GM10248 (cell line): ENCODE measurements at places on chromosomes 7 and 10.
A peak's percentile ranks its signal among the peaks of the same experiment; 100 is the strongest.

- DNase-seq = no peak
Observed at GRCh38 chr7:151076863-151077704, 3.5 kb downstream of the FASTK start.

DNA sequence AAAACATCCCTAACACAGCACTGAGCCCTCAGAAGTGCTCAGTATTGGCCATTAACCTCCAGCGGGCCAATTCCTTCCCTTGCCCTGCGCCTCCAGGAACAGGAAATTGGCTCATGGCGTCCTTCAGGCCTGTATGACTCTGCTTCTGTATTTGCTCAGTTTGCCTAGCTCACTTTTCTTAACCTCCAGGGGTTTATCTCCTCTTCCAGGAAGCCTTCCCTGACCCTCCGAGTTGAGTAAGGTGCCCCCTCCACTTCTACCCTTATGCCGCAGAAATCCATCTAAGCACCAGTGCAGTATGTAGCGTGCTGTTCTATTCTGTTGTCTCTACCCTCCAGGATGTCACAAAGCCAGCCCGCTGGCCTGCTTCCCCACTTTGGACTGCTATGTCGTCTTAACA lies 1.1 kb upstream of the SFXN4 start:
- DNase-seq = no peak

DNA sequence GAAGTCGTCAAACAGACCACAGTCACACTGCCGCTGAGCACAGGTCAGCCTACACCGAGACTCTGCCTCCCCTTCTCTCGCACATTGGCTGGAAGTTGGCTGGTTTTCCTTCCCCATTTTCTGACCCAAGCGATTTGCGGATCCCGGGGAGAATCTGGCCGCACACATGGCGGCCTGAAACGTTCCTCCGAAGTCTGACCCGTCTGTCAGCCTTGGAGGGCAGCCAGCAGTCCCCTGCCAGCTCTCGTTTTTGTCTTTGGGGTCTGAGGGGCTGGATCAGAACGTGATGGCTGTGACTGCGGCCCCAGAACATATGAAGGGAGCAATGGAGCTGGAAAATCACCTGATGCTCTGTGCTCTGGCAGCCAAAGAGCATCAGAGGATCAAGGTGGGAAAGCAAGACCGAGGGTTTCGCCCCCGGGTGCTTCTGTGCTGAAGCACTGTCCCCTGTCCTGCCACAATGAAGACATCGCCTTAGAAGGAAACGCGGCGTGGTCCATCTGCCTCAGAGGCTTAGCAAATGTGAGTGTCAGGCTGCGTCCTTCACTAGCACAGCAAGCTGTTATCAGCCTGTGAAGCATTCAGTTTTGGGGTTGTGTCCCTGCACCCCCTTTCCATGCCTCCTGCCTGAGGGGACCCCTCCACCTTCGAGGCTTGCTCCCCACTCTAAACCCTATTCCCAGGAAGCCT lies 119.3 kb upstream of the SHH start:
- DNase-seq = no peak

DNA sequence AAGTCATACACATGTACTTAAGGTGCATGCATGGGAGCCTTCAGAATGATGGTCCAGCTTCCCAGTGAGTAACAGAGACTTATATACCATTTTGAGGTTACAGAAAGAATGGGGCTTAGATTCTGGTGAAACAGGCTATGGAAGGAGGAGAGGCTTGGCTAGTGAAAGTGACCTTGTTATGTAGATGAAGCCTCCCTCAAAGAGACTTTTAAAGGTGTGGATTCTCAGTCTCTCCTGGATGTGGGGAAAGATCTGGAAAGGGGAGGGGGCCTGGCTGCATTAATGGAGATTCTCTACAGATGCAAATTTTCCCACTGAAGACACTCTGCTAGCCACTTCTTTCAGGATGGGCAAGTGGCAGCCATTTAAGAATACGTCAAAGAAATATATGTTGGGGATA lies 5.5 kb downstream of the RASSF4 start:
- DNase-seq = no peak

DNA sequence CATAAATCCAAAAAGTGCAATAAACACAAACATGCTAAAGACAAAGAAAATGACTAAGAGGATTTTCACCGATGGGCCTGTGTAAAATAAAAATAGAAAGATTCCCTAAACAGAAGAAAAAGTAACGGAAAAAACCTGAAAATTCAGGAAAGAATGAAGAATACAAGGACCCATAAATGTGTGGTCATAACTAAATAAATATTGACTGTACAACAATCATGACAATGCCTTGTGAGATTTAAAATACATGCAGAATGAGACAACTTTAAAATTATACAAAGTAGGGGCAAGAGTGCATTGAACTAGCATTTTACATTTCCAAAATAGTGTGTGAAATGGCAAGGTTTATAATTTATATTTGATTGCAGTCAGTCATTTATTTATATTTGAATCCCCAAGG lies 409.1 kb upstream of the ANKRD30A start:
- DNase-seq = no peak

DNA sequence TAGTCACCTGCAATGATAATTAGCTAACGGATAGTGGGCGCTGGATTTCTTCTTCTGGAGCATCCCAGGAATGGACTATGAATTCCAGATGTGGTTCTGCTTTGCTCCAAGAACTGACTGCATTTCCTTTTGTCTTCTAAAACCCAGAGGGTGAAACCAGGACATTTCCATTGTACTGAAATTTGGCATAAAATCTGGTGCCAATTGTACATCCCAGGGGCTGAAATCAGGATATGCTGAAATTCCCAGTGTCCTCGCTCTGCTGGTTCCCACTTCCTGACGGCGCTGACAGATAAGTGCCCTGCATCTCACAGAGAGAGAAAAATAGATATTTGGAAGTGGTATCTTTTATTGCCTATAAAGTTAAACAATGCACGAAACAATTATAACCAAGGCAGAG lies 31.9 kb downstream of the RBM20 start:
- no peak for DNase-seq

DNA sequence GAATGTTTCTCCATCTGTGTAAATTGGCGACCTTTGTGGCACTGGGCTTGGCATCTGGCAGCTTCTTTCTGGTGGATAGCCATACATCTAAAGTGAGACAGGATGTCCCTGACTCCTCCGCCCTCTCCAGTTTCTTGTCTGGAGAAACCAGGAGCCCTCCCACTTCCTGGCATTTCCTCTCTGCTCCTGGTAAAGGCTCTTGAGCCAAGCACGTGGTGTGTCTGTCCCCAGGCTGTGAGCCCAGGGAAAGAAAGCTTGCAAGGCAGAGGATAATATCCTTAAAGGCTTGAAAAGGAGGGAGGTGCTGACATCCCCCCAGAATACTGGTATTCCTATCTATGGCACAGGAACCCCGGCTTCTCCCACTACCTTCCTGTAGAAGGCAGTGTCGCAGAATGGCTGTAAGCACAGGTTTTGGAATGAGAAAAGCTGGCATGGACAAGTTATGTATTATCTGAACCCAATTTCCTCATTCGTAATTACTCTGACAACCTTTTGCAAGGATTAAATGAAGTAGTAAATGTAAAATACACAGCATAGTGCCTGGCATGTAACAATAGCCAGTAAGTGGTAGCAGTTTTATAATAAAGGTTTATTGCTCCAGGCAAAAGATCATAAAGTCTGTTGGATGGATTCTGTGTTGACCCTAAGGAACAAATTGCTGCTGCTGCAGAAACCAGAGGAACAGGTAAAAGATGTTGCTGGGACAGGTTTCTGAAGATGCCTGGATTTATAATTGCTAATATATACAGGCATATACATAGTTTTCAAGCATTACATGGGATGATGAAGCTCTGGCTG lies 11.8 kb upstream of the ACSL5 start:
- DNase-seq = no peak

- no peak for DNase-seq
Observed at GRCh38 chr7:136326045-136326609, 349.0 kb upstream of the MTPN start.

DNA sequence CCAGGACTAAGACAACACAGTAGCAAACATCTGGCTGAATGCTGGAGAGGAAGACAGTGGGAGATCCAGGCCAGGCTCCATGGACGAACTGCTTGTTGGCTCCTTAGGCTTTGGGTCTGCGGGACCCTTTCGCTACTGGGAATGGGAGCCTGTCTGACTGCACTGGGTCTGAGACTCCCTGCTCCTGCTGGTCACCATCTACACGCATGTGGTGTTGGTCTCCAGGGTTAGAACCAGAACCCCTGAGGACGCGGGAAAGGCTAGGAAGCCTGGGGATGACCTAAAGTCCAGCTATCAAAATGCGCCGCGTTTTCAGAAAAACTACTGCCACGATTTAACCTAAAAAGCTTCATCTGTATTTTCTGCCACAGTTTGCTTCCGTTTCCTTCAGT lies 817 bp upstream of the DNAJB6 start:
- no peak for DNase-seq

- no peak for DNase-seq
Observed at GRCh38 chr10:24814568-24815313, 91.1 kb upstream of the ARHGAP21 start.

DNA sequence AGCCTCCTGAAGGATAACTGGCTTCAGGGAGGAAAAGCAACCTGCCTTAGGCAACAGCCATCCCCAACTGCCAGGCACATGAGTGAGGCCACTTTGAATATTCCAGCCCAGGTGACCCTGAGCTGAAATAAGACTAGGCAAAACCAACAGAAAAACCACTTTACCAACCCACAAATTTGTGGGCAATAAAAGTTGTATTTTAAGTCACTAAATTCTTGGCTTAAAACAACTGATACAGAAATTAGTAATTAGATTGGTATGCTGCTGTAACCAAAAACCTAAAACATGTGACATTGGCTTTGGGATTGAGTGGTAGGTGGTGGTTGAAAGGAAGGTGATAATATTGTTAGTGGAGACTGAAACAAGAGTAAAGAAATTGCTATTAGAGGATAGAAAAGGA lies 39.9 kb downstream of the ABCB4 start:
- DNase-seq = no peak

DNA sequence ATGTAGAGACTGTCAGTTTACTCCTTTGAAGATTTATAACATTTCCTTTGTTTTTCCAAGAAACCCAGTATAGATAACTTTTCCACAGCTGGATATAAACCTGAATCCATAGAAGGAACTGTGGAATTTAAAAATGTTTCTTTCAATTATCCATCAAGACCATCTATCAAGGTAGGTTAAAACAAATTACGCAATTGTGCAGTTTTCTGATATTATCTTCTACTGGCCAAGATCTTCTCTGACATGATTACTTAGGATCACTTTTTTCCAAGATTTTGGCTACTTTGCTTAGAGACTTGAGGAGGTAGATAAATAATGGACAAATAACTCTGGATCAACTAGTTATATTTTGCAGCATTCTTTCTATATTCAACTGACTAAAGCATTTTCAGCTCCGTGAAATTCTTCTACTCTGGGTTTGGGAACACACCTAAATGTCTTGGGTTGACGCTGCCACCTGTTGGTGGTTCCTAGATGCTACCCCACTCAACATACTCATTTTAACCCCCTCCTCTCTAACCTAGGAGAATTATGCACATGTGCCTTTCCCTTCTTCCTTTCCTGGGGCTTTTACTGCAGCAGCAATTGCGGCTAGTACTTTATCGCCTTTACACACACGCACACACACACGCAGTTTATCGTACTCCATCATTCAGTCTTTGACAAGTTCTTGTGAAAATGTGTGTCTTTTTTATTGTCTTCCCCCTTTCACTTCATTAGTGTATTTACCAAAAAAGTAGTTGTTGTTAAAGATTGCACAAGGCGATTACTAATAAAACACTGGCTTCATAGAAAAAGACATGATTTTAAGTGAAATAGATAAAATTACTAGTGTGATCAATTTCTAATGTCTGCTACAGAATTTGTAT lies 32.7 kb downstream of the ABCB5 start:
- DNase-seq = no peak

DNA sequence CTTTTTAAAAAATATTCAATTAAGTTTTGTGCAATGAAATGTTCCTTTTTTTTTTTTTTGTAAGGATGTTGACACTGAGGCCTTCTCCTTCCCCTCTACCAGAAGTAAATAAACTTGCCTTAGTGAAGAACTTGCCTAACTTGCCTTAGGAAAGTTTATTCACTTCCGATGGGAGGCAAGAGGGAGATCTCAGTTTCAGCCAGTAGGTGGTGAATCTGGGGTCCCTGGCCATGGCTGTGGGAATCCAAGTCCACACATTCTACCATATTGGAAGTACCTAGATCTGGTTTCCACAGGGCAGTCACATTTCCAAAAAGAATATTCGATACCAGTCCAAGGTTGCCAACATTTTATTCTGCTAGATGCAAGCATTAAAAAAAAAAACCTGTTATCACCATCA lies 270.9 kb downstream of the CCSER2 start:
- no peak for DNase-seq

DNA sequence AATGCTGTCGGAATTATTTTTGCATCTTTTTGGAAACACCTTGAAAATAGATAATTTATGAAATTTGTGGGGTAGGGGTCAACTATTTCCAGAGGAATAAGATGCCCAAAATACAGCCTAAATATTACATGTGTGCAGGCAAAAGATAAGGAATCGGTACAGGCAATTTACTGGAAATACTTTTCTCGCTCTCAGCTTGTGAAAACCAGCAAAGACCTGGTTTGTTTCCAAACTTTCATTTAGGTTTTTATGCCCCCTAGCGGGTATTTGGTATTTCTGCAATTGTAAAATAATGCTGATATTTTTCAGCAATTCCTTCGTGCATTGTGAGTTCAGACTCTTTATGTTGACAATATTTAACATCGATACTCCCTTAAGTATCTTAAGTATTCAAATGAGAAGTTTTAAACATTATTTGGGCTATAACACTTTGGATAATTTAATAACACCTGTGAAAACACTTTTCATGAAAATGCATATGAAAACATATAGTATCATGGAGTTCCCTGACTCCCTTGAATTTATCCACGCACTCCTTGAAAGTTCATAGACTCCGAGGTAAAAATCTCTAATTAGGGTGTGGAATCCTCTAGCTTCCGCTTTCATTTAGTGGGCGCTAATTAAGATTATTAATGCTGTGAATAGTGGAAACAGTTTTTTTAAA lies 132.4 kb downstream of the TSPAN12 start:
- peak; percentile 28 for DNase-seq

GRCh38 chr10:13188593-13188992 lies 27.2 kb downstream of the MCM10 start:
- no peak for DNase-seq

DNA sequence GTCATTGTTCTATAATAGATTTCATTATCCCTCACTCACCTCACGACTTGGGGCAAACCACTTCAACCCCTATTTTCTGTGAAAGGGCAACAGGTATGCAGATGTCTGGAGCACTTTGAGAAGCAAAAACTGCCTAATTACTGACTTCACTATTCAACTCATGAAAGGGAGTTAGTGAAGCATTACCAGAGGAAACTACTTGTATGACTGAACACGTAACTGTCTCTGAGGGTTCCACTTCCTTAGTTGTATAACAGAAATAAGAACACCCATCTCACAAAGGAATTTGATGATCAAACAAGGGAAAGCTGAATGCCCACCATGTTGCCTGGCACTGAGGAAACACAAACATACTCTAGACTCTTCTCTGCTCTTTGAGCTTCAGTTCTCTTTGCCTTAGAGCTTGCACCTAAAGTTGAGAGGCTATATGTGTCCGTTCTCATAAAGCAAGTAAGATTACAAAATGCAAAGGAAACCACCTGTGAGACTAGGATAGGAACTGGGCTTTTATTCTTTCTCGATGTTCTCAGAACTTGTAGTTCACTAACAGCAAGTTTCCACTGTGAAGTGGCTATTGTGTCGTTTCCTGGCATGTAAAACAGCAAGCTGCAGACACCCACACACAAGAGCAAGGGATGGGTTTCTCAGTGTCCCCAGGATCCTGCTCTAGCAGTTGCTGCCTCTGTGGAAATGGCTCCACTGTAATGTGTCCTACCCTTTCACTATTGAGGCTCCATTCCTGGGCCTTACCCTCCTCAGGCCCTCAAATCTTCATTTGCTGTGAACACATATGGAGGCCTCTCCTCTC lies 2.6 kb downstream of the TMEM243 start:
- DNase-seq = peak; percentile 58
